Fibroblast of mammary gland (primary cell): ENCODE measurements at places on chromosomes 5 and 9.

- DNase-seq = no peak
These were observed 26.8 kb upstream of the TIFAB start for GRCh38 chr5:135478938-135479337.

- peak; percentile 86 for DNase-seq
These were observed 14.0 kb downstream of the ATP10B start for GRCh38 chr5:160837749-160838593.

DNA sequence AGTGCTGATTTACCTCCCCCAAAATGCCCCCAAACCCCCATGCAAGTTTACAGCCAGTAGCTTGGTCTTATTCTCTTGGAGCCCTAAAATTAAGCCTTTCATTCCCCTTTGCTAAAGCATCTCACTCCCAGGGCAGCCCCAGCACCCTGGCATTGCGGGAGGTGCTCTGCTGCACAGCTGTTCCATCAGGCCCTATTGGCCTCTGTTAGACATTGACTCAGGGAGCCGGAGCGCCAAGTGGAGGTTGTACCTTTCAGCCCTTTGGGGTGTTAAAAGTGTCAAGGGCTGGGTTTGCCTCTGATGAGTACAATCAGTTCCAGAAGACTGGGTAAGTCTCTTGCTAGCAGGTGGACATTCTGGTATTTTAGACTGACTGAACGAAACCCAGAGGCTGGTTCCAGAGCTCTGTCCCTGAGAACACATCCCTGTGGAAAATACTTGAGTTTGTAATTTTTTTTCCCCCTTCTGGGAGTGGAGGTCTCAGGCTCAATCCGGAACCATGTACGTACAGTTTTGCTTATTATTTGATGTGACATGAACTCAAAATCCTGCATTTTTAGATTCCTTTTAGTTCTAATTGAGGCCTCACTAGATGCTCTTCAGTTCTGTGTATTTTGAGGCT is 102.4 kb downstream of the UBE2R2 start:
- no peak for DNase-seq

- DNase-seq = no peak
These were observed 188.7 kb downstream of the LURAP1L start for GRCh38 chr9:12963537-12963936.

DNA sequence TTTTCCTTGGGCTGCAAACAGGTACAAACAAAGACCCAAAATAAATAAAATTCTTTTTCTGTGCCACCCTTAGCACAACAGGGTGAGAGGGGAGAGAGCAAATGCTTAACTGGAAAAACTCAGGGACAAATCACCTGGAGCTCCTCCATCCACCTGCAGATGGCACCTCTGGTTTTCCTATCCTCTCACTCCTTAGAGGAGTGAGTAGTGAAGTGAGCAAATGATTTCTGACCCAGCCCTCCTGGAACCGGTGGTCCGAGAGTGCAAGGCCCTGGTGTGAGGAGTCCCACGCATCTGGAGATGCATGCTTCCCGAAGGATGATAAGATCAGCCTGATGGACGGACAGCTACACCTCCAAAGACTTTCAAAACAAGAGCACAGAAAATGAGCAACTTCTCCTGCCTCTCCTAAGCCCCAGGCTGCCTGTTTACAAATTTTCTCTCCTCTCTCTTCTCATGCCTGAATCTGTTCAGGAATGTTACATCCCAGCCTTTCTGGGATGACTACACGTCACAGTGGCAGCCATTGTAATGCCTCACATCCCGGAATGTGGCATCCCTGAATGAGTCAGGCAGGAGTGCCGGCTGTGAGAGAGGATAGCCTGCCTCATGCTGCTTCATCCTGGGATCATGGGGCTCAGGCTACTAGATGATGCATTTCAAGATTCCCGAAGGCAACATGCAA is 86.4 kb downstream of the ADRB2 start:
- DNase-seq = peak; percentile 97

DNA sequence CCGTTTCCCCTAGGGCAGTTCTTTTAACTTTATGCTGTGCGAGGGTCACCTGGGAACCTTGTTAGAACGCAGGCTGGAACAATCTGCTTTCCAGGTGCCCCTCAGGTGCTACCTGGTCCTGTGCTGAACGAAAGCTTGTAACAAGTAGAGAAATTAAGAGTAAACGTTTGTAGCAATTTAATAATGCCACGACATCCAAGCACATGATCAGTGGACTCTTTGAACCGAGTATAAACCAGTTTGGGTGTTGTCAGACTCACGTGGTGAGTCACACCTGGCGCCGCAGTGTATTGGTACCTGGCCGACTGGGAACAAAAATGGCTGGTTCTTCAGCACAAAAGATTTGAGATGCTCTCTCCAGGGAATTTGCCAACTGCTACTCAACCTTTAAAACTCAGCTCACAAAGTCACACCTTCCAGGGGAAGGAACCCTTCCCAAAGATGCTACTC is 926 bp upstream of the MYO10 start:
- DNase-seq = no peak

DNA sequence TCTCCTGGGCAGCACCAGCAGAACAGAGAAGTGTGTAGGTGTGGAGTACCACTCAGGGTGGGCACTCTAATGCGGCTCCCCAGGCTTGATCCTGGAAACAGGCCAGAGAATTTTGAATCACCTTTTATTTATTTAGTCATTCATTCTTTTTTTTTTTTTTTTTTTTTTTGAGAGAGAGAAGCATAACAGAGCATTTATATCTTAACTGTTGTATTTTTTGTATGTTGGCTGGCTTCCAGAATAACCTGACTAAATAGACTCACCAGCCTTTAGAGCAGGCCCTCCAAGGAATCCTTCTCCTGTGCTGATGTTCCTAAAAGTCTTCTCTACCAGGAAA is 153.4 kb downstream of the PIK3R1 start:
- DNase-seq = peak; percentile 26

DNA sequence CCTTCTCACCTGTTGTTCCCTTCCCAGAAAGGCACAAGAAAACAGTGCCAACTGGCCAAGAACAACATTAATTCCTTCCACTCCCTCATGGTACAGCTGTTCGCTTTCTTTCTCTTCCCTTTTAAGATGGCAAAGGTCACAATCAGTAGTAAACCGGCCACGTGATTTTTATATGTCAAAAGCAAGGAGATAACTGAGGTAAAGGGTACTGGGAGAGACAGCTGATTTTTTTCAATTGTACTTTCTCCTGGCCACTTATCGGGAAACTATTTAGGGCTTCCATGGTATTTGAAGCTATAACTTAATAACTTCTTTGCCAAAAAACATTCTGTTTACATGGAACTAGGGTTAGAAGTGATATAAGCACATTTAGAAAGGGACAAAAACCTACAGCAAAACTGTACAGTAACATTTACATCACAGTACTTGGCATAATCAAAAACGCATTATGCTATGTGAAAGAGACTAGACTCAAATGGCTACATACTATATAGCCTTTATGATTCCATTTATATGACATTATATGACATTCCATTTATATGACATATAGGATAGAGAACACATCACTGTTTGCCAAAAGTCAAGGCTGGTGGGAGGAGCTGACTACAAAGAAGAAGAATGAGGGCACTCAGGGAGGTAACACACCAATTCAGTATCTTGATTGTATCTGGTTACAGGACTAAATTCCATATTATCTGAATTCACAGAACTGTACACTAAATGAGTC is 24.8 kb downstream of the PLPP1 start:
- DNase-seq = peak; percentile 7

DNA sequence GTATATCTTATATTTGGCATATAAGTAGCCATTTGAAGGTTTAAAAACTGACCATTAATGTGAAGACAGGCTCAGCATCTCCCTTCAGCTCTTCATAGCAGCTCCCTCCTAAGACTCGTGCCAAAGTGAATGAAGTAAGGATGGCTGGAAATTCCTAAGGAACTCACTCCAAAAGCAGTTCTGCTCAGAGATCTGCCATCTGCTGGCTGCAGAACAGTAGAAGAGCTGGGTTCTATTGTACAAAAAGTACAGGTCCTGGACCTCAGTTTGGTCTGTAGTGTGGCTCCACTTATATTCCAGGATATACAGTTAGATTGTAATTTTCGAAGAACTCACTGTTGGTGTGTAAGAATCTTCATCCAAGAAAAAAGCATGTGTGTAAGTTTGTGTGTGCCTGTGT is 104.9 kb upstream of the RUSC2 start:
- DNase-seq = peak; percentile 74

- peak; percentile 87 for DNase-seq
These were observed 36.6 kb upstream of the SPTLC1 start for GRCh38 chr9:92151691-92152393.

DNA sequence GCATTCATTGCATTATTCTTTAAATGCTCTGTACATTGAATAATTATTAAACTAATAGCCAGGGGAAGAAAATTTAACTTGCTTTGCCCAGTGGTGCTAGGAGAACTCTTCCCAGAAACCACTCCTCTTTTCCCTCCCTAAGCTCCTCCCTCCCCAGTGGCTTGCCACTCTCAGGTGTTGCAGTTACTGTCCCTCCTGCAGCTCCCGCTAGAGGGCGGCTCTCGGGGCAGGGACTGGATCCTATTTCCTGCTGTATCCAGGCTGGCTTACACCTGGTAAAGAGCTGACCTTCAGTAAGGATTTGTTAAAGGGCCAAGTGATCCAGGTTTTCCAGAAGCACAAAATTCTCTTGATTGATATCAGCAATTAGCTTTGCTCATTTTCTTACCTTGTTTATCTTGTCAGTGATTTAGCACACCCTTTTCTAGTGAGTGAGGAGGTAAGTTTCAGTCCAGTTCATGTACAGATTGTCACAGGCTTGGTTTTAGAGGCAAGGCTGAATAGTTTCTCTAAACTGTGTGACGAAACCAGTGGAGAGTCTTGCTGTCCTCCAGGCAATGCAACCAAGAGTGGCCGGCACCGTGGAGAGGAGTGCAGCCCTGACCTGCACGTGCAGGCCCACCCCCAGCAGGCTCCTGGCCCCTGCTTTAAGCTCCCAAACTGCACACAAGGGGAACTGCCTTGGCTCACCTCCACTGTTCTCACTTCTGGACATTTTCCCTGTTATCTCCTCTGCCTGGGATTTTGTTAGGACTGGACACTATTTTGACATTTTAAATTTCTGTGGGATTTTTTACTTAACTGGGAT is 423.8 kb downstream of the SPOCK1 start:
- DNase-seq = peak; percentile 35
